ENCODE measurements at places on chromosomes 4 and X.

- DNase-seq = no peak
Measured at GRCh38 chr4:108117418-108118182, 51.1 kb downstream of the LEF1 start.

- DNase-seq = no peak
Measured at GRCh38 chrX:28922106-28922505, 334.9 kb downstream of the IL1RAPL1 start.

- DNase-seq = no peak
Measured at GRCh38 chrX:8820910-8821527, 19.8 kb upstream of the FAM9A start.

- peak; percentile 26 for DNase-seq
Measured at GRCh38 chrX:69107231-69107739, 58.0 kb downstream of the PJA1 start.

GRCh38 chr4:184745831-184746795 lies 12.2 kb upstream of the CENPU start:
- DNase-seq = peak; percentile 69

DNA sequence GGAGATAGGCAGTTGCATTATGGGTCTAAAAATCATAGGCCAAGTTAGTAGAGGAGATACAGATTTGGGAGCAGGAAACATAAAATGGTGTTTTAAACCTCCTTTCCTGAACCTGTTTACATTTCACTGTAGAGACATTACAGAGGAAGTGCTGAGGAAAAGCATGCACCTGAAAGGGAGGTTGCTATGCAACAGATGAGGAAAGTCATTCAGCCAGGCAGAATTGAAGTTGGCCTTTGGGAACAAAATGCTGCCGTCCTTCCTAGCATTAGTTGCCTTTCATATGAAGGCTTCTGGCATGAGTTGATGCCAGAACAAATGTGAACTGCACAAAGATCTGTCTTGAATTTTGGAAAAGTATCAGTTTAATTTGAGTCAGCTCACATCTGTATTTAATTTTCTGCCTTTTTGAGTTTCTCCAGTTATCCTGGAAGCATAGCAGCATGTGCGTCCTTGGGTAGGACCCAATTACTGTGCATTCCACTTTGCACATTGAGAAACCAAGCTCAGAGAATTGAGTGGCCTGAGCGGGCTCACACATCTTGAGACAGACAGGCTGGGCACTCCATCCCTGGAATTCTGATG lies 38.2 kb downstream of the MAGED1 start:
- no peak for DNase-seq

GRCh38 chrX:25198891-25199290 lies 183.1 kb upstream of the ARX start:
- no peak for DNase-seq

DNA sequence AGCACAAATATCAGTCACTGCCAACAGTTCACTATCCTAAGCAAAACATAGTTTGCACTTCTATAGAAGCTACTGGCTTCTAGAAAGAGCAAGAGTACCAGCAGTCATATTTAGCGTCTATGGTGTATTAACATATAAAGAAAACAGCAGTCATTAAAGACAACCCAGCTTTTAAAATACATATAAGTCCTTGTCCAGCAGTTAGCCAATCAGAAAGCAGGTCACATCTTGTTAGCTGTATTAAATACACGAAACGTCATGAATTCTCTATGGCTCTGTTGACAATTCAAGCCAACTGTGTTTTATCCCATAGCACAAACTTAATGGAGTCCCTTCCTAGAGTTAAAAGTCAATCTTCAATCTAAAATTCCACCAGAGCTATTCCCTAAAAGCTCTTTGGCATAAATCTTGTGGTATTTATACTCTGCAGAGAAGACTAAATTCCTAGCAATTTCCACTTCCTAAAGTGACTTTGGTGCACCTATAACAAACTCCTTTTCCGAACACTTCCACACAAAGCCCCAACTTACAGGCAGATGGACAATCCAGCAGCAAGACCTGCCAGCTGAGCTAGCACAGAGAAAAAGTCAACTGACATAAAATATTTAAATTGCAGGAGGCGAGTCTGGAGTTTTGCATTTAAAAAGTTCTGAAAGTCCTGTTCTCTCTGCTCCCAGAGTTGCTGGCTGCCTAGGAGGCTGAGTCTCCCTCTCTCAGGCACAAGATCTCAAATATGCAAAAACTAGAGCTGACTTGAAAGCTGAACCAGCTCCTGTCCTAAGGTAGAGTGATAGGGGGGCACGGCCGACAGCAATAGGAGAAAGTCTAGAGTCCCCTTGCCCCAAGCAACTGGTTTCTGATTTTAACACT lies 1.3 kb downstream of the LDB2 start:
- no peak for DNase-seq

GRCh38 chr4:118760493-118760892 lies 75.3 kb downstream of the METTL14 start:
- no peak for DNase-seq
